Globus pallidus (tissue), 1 donor: ENCODE measurements at places on chromosomes 1 and 21.

DNA sequence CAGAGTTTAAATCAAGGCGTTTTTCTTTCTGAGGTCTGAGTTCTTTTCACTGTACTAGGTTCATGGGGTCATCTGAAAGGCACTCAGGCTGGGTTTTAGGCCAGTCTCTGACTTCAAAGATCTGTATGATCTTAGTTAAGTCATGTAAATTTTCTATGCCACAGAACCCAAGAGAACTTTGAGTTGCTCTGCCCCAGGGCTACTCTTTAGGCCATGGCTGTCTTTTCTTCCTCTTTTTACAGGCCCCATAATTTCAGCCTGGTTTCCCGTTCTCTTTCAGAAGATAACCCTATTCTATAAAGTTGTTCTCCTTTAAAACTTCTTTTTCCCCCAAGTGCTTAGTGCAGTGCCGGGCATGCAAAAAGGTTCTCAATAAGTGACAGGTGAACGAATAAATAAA is 26.1 kb downstream of the METTL13 start:
- DNase-seq, result no peak

GRCh38 chr1:14476170-14476955 is 122.1 kb upstream of the KAZN start:
- no peak for DNase-seq

DNA sequence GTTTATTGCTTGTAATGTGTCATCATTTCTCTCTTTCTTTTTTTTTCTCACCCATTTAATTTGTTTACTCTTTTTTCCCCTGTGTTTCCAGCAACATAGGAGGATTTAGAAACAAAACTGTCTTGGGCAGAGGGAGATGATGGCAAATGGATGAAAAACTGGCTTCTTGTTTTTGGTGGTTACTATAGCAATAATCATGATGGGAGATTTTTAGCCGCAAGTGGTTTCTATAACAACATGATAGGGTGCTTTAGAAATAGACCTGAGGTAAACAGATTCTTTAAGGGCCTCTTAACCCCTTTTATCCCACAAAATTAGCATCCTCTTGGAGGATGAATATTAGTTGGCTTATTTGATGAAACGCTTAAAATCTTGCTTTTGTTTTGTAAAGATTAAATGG is 51.6 kb downstream of the CRB1 start:
- no peak for DNase-seq

DNA sequence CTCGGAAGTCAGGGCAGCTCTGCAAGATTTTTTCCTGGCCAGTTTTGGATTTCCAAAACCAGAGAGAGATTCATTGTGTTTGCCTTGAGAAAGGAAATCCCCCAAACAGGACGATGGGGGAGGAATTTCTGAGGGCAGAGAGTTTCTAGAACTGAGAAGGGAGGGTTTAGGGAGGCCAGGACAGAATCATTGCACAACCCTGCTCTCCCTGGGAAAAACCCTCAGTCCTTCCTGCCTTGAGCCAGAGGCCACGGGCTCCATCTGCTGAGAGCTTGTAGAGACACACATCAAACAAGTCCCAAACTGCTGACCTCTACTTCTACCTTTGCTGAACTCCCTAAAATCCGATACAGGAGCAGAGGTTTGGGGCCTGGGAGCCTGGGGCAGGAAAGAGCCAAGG is 99.7 kb downstream of the NMNAT2 start:
- no peak for DNase-seq

- no peak for DNase-seq
These were observed 190.6 kb downstream of the FGGY start for GRCh38 chr1:59487335-59488031.

DNA sequence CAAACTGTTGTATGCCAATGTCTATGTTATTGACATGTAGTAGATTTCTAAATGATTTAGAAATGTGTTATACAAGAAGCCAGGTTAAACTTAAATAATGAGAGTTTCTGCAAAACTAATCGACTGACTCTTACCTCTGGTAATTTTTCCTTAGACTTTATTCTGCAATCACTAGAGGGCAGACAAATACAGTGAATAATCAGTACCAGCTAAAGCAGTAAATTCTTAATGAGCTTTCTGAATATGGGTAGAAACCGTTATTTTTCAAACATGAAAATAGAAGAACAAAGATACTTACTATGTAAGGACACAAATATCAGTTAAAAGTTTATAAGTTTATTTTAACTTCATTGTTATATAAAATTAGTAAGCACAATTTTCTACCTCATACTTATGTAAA is 97.9 kb upstream of the RGS1 start:
- peak; percentile 32 for DNase-seq

DNA sequence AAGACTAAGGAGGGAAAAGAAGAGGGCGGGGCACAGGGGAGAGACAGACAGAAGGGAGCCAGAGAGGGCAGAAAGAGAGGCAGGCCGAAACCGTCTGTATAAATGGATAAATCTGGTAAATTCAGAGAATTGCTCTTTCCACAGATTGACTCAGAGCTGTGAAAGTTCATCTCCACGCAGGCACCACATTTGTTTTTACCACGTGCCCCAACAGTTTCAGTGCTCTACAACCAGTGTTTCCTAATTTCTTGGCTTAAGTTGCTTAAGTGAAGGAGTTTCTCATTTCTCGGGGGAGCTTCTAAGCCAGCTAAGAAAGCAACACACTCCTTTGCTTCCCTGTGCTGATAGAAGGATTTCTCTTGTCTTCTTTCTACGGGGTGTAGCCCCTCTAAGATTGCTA is 87.1 kb downstream of the ENAH start:
- no peak for DNase-seq
